Activated CD8-positive, alpha-beta T cell treated with anti-CD3 and anti-CD28 coated beads, Interleukin-2, amount 10 ng/mL, durations not matched to agents 7 days and 5 days (primary cell): ENCODE measurements at places on chromosomes 7 and 10. TPM values are rescaled to one million over a fixed set of nuclear protein-coding genes. Genes with fewer than 3 reads are reported as not detected.

- peaks cover 19% of the 10 kb centered on the region for H3K4me1 ChIP-seq
- no peak overlapping the region for H3K27ac ChIP-seq
- DNase-seq: no peak
- no peak overlapping the region for H3K4me3 ChIP-seq
- peaks cover 24% of the 10 kb centered on the region for H3K27me3 ChIP-seq
- no peaks in the 10 kb centered on the region for H3K36me3 ChIP-seq
Measured at GRCh38 chr10:110407301-110408170, 90.2 kb upstream of the DUSP5 start.

AEBP1 gene
- 13.0 TPM for total RNA-seq

GRCh38 chr10:59079386-59080226, 96.8 kb upstream of the PHYHIPL start:
- no peak overlapping the region for H3K4me3 ChIP-seq
- H3K36me3 ChIP-seq: no peaks in the 10 kb centered on the region
- no peaks in the 10 kb centered on the region for H3K27me3 ChIP-seq
- no peak for DNase-seq
- H3K4me1 ChIP-seq: no peaks in the 10 kb centered on the region
- no peak overlapping the region for H3K27ac ChIP-seq

OR6B1 gene
- total RNA-seq: not detected

GRCh38 chr10:68423522-68423921, 16.4 kb upstream of the RUFY2 start:
- H3K4me1 ChIP-seq: peaks cover 24% of the 10 kb centered on the region
- no peaks in the 10 kb centered on the region for H3K27me3 ChIP-seq

DNA sequence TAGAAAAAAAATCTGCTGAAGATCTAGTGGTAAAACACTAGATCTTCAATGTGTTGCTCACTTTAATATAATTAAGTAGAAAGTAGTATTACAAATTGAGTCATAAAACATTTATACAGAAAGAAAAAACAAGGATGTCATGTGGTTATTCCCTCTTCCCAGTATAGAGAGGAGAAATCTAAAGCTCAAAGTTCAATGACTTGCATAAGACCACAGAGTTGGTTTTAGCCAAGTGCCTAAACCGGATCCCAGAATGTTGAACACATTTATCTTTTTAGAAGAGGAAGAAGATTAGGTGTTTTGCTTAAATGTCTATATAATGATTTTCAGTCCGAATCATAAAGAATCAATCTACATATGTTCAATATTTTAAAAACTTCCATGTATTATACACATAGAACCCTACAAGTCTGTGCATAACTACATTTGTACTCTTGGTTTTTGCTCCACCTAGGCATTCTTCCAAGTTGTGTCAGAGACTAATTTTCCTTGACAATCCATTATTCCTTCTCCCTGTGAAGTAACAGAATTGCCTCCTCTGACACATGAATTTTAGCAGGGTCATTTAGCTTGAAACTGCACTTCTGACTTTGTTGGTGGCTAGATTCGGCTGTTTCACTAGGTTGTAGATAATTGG, 389.2 kb downstream of the MAGI2 start:
- H3K4me3 ChIP-seq: no peak overlapping the region
- H3K36me3 ChIP-seq: no peaks in the 10 kb centered on the region

GRCh38 chr10:26408858-26409494, 29.2 kb upstream of the APBB1IP start:
- H3K36me3 ChIP-seq: no peaks in the 10 kb centered on the region
- H3K4me3 ChIP-seq: no peak overlapping the region
- H3K27me3 ChIP-seq: peaks cover 7% of the 10 kb centered on the region
- no peak for DNase-seq
- no peak overlapping the region for H3K27ac ChIP-seq

DNA sequence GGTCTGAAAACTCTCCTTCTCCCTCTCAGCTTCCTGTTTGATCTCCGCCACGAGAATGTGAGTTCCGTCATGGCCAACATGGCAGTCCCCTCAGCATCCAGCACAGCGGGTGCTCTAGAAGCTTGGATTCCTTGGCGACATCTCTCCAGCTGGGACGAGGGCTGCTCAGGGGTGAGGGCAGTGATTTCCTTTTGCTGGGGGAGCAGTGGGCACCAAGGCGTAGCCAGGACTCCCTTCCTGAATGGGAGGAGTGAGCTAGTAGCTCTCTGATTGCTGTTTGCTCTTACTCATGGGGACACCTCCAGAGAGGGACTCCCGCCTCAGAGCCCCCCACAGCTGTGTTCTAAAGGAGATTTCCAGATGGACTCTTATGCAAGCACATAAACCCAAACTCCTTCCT, 28.8 kb upstream of the CTBP2 start:
- no peak overlapping the region for H3K4me3 ChIP-seq
- no peaks in the 10 kb centered on the region for H3K4me1 ChIP-seq
- no peaks in the 10 kb centered on the region for H3K36me3 ChIP-seq
- DNase-seq: no peak

DNA sequence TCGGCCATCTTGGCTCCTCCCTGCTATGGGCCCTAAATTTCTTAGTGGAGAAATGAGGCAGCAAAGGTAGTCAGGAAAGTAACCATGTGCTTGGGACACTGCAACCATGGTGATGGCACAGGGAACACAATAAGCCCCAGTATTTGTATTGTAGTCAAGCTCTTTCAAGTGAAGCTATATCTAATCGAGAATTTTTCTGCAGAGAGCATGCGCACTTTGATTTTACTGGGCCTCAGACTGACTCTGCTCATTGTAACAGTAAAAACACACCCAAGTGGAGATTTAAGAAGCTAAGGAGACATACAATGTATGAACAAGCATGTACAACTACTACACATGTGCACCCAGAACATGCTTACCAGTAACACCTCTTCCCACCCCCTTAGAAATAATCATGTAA, 67.3 kb upstream of the TMEM229A start:
- H3K4me3 ChIP-seq: no peak overlapping the region
- H3K27me3 ChIP-seq: no peaks in the 10 kb centered on the region
- no peaks in the 10 kb centered on the region for H3K4me1 ChIP-seq
- H3K27ac ChIP-seq: no peak overlapping the region
- no peaks in the 10 kb centered on the region for H3K36me3 ChIP-seq
- DNase-seq: no peak

DNA sequence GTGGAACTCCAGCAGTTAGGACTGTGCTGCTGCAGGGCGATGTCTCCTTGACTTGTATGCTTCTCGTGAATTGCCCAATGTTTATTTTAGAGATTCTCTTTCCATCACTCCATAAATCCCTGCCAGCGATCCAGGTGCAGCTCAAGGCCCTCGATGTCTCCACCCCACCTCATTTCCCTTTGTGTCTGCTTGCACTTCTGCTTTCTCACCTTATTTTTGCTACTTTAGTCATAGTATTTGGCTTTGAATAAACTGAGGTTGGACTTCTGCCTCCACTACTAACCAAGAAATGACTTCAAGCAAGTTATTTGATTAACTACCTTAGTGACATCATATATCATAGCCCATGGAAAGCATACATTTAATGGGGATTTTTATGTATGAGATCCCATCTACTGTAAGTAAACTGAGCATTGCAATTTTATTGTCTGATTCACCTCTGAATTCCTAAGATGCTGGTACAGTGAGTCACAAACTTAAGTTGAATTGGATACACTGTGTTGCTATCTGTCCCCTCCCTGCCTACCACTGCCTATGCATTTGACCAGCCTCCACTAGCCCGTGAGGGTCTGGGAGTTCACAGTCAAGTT, 255.8 kb downstream of the ABCA13 start:
- H3K36me3 ChIP-seq: no peaks in the 10 kb centered on the region
- DNase-seq: no peak
- H3K27me3 ChIP-seq: no peaks in the 10 kb centered on the region
- no peak overlapping the region for H3K27ac ChIP-seq

DNA sequence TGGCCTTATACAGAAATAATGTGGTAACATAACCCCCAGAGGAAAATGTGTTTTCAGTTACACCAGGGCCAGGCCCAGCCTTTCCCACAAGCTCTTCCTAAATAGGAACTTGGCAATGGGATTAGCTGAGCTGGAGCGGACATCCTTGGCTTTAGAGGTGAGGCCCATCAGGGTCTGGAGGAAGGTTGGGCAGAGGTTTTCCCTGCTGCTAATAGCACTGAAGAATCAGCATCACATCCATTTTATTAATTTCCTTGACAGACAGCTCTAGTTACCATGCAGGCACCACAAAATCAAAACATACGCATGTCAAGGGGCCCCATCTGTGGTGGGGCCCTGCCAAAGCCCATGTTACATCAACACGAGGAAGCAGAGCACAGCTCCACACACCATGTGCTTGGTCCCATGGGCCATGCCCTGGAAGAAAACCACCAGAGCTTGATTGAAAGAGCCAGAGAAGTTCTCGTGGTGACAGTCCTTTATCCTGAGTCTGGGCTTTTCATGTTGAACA, 566.6 kb downstream of the KCNMA1 start:
- no peaks in the 10 kb centered on the region for H3K4me1 ChIP-seq
- H3K36me3 ChIP-seq: no peaks in the 10 kb centered on the region
- peaks cover 4% of the 10 kb centered on the region for H3K27me3 ChIP-seq

- H3K4me3 ChIP-seq: no peak overlapping the region
- H3K36me3 ChIP-seq: no peaks in the 10 kb centered on the region
- no peaks in the 10 kb centered on the region for H3K4me1 ChIP-seq
- H3K27me3 ChIP-seq: peaks cover 3% of the 10 kb centered on the region
- no peak for DNase-seq
Measured at GRCh38 chr10:5587151-5588079, 62.7 kb downstream of the CALML3 start.

PSPH gene
- total RNA-seq: 14.6 TPM

DNA sequence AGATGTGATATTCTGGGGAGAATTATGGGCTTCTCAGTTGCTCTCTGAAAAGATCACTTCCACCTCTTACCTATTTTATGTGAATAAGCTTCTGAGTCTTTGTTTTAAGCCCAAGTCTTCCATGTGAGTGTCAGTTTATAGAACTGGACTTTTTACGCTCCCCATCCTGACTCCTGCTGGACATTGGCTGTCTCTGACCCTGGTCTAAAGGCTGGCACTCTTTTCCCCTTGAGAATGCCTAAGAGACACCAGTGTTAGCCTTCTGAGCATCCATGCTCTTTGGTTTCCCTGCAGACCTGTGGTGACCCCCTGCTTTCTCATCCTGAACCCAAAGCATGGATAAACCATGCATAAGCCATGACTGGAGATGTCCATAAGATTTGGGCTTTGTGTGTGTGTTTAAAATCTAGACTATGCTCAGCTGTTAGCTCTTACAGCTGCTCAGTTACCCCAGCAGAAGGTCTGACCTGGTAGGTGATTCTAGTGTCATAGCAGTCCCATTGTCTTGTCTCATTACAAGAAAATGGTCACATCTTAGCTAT, 148.6 kb upstream of the IMMP2L start:
- DNase-seq: no peak
- H3K4me1 ChIP-seq: no peaks in the 10 kb centered on the region
- no peaks in the 10 kb centered on the region for H3K36me3 ChIP-seq
- no peak overlapping the region for H3K4me3 ChIP-seq
- H3K27ac ChIP-seq: no peak overlapping the region
- H3K27me3 ChIP-seq: peaks cover 6% of the 10 kb centered on the region

- no peak overlapping the region for H3K4me3 ChIP-seq
- DNase-seq: no peak
- H3K27ac ChIP-seq: no peak overlapping the region
- no peaks in the 10 kb centered on the region for H3K36me3 ChIP-seq
- no peaks in the 10 kb centered on the region for H3K4me1 ChIP-seq
Measured at GRCh38 chr7:103637726-103638125, 191.7 kb upstream of the SLC26A5 start.

AQP1 gene
- total RNA-seq: 0.23 TPM
